NCI-H2227 treated with DMSO at 0.1 percent for 48 hours (cell line): ENCODE measurements at places on chromosomes 11 and 22.

DNA sequence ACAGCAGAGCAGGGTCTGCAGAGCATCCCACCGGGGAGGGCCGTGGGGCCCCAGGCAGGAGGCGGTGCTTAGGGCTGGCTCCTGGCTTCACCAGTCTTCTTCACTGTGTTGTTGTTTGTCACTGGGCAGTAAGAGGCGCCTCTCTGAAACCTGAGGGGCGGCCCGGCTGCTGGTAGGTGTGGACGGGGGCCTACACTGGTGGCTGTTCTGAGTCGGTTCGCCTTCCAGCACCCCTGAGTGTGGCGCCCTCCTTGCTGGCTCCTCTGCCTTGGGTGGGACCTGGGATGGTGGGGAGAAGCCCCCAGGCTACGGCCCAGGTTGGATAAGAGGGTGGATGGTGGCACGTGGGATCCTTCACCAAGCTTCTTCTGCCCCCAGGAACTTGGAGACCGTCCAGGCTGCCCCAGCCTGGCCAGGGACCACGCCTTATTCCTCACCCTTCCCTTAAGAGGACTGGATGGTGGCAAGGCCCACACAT, 10.4 kb upstream of the GRAMD4 start:
- no peak for DNase-seq

- no peak for DNase-seq
Measured at GRCh38 chr11:35326266-35326879, 93.0 kb downstream of the SLC1A2 start.

DNA sequence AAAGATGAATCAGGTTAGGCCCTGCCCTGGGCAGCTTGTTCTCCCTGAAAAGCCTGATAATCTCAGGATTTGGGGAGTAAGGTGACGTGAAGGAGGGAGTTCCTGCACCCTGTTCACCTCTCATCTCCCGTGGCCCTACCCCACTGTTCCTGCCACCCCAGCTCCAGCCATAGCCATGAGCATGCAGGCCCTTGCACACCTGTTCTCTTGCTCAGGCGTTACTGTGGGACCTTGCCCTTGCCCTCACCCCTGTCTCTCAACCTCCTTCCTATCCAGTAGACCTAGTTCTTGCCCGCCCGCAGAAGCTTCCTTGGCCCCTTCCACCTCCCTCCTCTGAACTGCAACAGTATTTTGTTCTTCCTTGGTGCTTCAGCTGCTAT, 15.0 kb downstream of the TSKU start:
- no peak for DNase-seq

GRCh38 chr22:39284142-39284980, 35.1 kb downstream of the RPL3 start:
- DNase-seq, result no peak

DNA sequence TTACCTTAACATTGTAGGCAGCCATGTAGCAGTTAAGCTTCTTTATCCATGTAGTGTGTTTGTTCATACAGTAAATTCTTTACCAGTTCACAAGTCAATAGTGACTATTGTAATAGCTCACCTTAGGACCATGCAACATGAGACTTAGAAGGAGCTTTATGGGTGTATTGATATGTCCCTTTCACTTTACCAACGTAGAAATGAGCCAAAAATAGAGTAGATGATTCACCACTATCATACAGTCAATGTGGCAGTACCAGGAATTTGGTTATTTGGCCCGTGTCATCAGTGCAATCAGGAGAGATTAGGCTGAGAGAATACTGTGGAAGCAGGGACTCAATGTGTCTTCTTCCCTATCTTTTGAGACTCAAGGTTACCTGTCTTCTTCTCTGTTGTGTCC, 4.7 kb downstream of the ZDHHC13 start:
- DNase-seq, result no peak

GRCh38 chr11:122105044-122105758, 10.8 kb downstream of the BLID start:
- DNase-seq, result peak; percentile 72

DNA sequence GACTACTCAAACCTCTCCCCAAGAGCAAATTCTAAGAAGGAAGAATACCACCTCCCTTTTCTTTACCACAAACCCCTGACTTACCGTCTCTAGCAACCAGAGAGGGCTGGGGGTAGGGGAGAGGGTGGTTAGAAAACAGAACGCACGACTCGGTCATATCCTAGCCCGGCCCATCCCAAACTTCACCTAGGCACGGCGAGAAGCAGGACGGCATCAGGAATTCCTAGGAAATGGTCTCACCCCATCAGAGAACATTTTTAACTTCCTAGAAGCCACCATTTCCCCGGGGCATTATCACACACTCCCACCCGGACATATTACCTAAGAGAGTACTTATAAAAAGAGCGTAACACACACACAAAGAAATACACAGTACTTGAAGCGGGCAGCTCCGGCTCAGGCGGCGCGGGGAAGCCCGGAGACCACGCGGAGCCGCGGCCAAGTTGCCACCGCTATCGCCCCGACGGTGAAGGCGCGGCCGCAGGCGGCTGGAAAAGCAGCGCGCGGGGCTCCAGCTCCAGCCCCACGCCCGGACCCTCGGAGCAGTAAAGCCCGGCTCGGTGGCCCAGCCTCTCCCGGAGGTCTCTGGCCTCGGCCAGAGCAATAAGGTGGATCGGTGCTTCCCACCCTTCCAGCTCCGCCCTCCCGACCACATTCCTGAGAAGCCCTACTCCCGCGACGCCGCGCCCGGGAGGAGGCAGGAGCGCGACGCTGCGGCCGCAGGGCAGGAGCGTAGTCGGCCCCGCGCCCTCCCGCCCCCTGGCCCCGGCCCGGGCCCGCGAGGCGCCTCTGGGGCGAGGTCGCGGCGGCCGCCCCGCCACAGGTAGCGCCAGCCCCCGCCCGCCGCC, 878 bp downstream of the RRAS2 start:
- DNase-seq, result peak; percentile 4

- no peak for DNase-seq
Measured at GRCh38 chr11:17238377-17238776, 30.6 kb upstream of the PIK3C2A start.

GRCh38 chr22:39148727-39149535, 3.5 kb downstream of the CBX7 start:
- no peak for DNase-seq

DNA sequence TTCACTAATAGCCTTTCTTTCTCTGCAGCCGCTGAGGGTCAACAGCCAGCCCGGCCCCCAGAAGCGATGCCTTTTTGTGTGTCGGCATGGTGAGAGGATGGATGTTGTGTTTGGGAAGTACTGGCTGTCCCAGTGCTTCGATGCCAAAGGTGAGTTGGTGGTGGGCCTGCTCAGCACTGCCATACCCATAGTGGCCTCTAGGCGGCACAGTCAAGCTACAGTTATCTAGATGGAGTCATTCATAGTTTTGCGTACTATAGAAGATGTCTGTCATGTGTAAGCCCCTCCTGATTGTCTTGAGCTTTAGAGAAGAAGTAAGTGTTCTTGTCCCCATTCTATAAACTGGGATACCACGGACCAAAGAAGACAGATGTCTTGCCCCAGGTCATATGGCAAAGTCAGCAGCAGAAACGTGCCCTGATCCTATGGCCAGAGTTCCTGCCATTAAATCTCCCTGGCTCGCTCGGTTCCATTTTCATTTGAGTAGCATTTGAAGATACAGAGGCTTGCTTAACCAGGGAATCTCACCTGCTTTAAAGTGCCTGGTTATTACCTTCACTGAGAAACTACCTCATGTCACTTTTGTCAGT, 42.1 kb upstream of the CRTAM start:
- no peak for DNase-seq

GRCh38 chr11:21927628-21928027, 265.3 kb upstream of the ANO5 start:
- no peak for DNase-seq

DNA sequence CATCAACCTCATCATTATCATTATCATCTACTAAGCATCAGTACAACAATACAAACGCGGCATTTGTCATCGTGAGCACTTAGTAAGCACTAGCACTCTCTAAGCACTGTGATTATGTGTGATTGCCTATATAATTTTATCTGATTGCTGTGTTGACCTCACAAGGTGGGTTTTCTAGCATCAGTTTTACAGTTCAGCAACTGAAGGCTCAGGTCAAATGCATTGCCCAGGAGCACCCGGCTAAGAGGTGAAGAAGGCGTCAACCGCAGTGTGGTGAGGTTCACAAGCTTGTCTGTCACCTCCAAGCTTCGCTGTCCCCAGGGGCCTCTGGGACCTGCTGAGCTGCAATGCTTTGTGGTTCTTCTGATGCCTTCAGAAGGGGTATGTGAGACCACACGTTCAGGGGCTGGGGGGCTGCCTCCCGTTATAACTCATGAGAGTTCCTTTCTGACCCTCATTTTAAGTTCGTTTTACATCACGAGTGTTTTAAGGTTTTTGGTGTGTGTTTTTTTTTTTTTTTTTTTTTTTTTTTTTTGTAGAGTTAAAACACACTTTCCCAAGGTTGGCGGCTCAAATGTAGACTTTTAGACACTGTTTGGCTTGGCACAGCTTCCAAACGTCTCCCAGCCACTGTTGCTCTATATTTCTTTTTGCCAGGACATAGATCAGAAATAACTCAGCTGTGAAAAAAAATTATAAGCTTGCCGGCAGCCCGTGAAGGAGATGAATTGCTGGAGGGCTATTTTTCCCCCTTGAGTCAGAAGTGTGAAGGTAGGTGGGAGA, 33.8 kb upstream of the SCUBE1 start:
- peak; percentile 83 for DNase-seq

GRCh38 chr22:35977136-35977535, 51.5 kb downstream of the RBFOX2 start:
- no peak for DNase-seq

GRCh38 chr11:40188848-40189247, 1270.6 kb downstream of the LRRC4C start:
- peak; percentile 75 for DNase-seq

DNA sequence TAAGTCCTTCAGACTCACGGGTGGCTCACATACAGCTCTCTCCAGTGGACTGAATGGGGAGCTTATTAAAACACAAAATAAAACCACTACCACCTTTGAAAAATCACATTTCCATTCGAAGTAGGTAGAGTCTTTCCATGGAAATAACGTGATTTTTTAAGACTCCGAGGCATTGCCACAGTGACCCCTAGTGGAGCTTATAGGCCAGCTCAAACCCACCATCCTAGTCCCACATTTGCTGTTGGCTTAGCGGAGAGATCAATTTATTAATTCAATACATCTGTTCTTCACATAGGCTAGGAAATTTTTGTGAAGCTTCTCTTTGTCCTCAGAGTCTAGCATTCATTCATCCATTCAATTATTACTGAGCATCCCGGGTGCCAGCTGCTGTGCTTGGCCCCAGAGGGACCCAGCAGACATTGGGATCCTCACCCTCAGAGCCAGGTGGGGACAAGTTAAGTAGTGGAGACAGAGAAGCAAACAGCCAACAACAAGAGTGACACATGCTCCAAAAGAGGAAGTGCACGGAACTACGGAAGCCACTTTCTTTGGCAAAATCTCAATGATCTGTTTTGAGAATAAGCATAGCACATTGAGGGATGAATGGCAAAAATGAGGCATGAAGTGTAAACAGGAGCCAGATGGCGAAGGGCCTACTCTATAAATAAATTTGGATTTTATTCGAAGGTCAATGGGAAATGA, 10.2 kb upstream of the P4HA3 start:
- no peak for DNase-seq

GRCh38 chr11:58490827-58491226, 17.1 kb downstream of the OR5B21 start:
- DNase-seq, result no peak

DNA sequence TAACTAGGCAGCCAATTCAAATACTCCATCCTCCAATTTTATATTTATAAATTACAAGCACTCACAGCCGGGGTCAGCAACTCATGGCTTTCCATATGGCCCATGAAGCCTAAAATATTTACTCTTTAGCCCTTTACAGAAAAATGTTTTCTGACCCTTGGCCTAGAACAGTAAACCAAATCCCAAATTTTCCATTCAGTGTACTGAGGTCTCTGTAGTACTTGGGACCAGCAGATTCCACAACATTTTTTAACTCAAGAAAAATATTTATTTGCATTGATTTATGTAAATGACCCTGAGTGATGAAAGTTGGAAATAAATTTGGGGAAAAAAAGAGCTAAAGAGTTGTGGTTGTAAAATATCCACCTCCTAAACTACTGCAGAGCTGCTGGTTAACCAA, 82.6 kb downstream of the SLC1A2 start:
- DNase-seq, result no peak

GRCh38 chr11:16883174-16883573, 131.0 kb downstream of the PLEKHA7 start:
- DNase-seq, result no peak

DNA sequence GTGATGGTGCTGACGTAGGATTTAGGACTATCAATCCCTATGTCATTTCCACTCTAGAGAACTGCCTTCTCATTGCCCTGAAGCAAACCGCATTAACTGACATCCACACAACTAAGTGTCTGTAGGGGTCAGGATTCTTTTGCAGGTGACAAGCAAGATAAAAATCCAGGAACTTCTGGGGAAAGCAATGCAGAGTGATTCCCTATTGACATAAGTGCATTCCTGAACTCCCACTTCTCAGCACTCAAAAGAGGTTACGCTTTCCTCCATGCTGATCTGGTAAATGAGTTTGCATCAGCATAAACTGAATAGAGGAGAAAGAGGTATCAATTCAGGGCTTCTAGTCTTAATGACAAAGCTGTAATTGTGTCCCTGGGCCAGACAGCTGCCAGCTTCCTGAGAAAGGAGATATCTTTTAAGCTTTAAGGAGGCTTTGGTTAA, 224.6 kb upstream of the ISX start:
- DNase-seq, result peak; percentile 23

DNA sequence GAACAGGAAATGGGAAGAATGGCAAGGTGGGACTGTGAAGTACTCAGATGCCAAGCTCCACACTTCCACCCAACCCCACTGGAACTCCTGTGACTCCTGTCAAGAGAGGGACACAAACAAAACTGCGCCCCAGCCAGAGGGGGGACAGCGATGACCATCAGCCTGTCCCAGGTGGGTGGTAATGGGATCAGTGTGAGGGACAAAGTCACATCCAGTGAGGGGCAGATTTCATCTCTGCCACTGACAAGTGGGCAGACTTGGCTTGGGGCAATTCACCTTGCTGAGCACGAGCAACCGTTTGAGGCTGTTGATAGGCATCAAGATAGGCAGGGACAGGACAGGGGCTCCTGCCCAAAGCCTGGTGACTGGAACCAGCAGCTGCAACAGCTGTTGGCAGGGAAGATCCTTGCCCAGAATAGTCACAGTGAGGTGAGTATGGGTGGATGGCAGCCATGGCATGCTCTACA, 105.4 kb upstream of the PITPNB start:
- DNase-seq, result no peak

GRCh38 chr22:27296091-27296675, 505.4 kb downstream of the MN1 start:
- no peak for DNase-seq

GRCh38 chr11:96356848-96357247, 13.9 kb upstream of the MAML2 start:
- no peak for DNase-seq

DNA sequence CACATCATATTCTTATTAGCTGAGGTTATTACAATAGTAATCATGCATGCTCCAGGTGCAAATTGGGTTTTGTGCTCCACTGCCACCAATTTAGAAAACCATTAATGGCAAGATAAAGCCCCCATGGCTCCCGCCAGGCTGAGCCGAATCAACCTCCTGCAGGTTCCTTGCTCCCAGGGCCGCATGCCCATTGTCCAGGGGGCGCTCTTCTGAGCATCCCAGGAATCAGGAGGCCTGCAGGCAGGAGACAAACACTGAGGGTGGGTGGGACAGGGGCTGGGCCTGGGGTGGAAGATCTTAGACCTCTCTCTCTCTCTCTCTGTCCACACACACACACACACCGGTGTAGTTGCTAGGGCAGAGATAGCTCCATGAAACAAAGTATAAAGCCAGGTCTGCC, 57.4 kb downstream of the BUD13 start:
- DNase-seq, result no peak
